Lung (tissue), 17 donors: ENCODE measurements at places on chromosomes 13 and 19.
A peak's percentile ranks its signal among the peaks of the same experiment; 100 is the strongest.

DNA sequence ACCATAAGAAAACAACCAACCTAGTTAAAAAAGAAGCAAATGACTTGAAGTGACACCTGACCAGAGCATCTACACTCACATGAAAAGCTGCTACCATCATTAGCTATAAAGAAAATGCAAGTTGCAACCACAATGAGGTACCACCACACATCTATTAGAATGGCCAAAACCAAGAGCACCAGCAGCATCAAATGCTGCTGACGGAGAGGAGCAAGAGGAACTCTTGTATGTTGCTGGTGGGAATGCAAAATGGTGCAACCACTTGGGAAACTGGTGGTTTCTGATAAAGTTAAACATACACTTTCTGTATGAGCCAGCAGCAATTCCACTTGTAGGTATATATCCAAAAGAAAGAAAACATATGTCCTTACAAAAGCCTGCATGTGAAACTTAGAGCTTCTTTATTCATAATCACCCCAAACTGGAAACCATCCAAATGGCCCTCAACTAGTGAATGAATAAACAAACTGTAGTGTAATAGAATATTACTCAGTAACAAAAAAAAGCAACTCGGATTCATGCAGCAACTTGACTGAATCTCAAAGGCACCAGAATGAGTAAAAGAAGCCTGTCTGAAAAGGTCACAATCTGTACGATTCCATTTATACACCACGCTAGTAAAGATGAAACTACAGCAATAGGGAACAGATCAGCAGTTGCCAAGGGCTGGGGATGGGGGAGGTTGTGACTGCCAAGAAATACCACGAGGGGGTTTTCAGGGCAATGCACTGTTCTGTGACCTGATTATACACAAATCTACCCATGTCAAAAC lies 60.9 kb upstream of the RANBP3 start:
- no peak overlapping the region for H3K27ac ChIP-seq
- H3K27me3 ChIP-seq, result no peaks in the 10 kb centered on the region
- H3K4me1 ChIP-seq, result no peaks in the 10 kb centered on the region
- H3K36me3 ChIP-seq, result peaks cover 18% of the 10 kb centered on the region
- H3K4me3 ChIP-seq, result no peak overlapping the region

DNA sequence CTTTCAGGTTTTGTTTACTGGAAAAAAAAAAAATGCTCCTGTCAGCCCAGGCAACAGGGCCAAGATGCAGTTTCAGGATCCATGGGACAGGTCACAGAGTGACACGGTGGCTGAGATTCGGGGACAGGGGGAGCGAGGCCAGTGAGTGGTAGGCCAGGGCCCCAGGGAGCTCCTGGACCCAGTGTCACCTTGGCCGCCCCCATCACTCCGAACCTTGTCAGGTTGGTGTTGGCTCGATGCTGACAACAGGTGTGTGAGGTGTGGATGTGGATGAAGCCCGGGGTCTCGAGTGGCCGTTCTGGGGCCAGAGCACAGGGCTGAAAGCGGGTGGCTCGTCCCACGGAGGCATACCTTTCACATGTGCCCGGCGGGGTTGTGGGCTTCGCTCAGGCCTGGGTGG lies 6.1 kb upstream of the UQCR11 start:
- no peak overlapping the region for H3K27ac ChIP-seq
- no peaks in the 10 kb centered on the region for H3K27me3 ChIP-seq
- DNase-seq, result no peak
- H3K4me3 ChIP-seq, result no peak overlapping the region
- peaks cover 13% of the 10 kb centered on the region for H3K36me3 ChIP-seq
- H3K4me1 ChIP-seq, result no peaks in the 10 kb centered on the region

DNA sequence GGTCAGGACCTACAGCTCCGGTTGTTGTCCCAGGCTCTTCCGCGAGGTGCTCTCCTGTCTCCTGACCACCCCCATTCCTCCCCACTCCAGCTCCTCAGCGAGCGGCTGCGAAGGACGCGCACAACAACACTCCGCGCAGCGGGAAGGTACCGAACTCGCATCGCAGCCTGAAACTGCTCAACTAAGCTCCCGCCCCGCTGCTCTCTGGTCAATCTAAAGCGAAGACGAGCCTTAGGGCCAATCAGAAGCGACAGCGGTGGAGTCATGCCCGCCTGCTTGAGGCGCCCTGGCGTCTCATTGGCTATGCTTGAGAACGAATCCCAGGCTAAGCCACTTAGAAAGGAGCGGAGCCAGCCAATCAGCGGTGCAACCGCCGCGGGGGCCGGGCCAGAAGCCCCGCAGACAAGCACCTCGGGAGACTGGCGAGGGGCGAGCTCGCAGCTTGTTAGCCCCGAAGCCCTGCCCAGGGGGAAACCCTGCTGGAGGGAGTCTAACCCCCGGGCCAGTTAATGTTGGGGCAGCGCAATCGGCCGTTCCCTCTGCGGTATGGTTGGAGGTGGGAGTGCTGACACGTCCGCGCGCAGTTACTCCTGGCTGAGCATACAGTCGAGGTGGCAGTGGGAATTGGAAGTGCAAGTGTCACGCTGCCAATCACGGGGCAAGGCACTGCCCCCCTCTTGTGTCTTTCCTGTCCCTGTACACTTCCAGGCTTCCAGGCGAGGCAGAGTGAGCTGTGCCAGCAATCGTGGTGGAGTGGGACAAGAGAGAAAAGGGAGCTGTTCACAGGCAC lies 1.9 kb upstream of the ZBTB32 start:
- H3K27me3 ChIP-seq, result no peaks in the 10 kb centered on the region
- H3K27ac ChIP-seq, result no peak overlapping the region
- H3K4me1 ChIP-seq, result no peaks in the 10 kb centered on the region
- H3K4me3 ChIP-seq, result peak overlapping the region; percentile 39
- no peaks in the 10 kb centered on the region for H3K36me3 ChIP-seq

GRCh38 chr19:41784743-41785142 lies 11.6 kb upstream of the CEACAM3 start:
- H3K36me3 ChIP-seq, result no peaks in the 10 kb centered on the region
- H3K27me3 ChIP-seq, result peaks cover 3% of the 10 kb centered on the region
- DNase-seq, result no peak
- no peak overlapping the region for H3K4me3 ChIP-seq
- no peaks in the 10 kb centered on the region for H3K4me1 ChIP-seq

DNA sequence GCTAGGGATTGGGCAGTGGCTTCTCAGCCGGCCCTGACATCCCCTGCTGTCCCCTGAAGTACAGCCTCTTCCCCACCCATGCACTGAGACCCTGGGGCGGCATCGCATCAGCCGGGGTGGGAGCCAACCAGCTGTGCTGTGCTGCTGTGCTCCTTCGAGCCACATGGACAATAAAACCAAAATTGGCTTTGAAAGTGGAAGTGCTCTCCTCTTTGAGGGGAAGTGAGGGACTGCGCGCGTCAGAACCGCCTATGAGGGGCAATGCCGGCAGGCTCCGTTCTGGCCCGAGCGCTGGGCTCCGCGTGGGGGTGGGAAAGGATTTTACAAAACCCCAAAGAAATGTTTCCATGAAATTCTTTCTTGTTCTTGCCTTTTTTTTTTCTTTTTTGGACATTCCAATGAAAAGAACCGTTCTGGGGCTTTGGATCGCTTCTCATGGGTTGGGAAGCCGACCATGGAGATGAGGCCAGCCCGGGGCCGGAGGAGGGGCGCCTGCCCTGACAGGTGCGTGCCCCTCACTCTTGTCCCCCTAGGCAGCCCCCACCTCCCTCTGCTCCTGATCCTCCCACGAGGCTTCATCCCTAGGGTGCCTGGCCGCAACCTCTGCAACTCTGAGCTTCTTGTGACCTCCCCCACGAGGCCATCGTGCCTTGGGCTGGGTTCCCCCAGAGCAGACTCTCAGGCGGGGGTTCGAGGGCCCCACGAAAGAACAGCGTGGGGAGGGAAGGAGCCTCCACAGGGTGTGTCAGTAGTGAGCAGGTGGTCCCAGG lies 22.6 kb downstream of the KLHL26 start:
- H3K27ac ChIP-seq, result peak overlapping the region; percentile 62
- H3K27me3 ChIP-seq, result no peaks in the 10 kb centered on the region
- no peak for DNase-seq
- no peaks in the 10 kb centered on the region for H3K36me3 ChIP-seq
- H3K4me1 ChIP-seq, result no peaks in the 10 kb centered on the region

DNA sequence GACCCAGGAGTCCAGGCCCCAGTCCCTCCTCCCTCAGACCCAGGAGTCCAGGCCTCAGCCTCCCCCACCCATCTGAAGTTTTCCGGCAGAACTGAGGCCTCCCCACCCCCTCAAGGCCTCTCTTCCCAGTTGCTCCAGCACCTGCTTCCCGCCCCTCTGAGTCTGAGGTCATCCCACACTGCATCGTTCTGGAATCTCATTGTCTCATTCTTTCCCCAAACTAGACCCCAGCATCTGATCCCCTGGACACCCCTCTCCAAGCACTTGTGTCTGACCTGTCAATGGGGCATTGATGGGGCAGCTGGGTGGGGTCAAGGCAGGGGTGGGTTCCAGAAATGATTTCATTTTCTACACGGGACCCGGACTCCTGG lies 793 bp upstream of the SBK2 start:
- no peak overlapping the region for H3K27ac ChIP-seq
- no peak overlapping the region for H3K4me3 ChIP-seq
- no peaks in the 10 kb centered on the region for H3K4me1 ChIP-seq
- no peaks in the 10 kb centered on the region for H3K36me3 ChIP-seq
- no peaks in the 10 kb centered on the region for H3K27me3 ChIP-seq
- DNase-seq, result no peak

GRCh38 chr19:3565139-3565538 lies 7.6 kb upstream of the HMG20B start:
- no peaks in the 10 kb centered on the region for H3K36me3 ChIP-seq
- no peak overlapping the region for H3K4me3 ChIP-seq
- no peaks in the 10 kb centered on the region for H3K27me3 ChIP-seq
- no peak overlapping the region for H3K27ac ChIP-seq
- H3K4me1 ChIP-seq, result no peaks in the 10 kb centered on the region

DNA sequence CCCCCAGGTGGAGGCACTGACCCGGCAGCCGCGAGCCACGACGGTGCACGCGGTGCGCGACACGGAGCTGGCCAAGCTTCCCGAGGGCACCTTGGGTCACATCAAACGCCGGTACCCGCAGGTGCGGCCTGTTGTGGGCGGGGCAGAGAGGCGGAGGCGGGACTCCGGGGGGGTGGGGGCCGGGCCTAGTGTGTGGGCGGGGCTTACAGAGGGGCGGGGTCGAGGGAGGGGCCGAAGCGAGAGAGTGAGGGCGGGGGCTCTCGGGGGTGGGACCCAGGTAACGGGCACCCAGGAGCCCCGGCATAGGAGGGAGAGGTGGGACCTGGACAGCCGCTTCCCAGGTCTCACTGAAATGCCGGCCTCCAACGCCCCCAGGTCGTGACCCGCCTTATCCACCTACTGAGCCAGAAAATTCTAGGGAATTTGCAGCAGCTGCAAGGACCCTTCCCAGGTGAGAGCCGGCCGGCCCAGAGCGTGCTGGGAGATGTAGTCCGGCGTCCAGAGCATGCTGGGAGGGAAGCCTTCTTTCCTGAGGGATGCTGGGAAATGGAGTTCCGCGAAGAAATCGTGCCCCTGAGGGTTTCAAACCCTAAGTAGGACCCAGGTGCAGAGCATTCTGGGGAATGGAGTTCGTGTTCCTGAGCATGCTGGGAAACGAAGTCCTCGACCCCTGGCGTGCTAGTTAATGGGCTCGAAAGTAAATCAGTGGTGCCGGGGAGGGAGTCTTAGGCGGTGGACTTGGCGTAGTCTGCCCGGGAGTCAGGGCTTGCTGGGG lies 15.7 kb downstream of the PNPLA6 start:
- H3K27ac ChIP-seq, result no peak overlapping the region
- no peak overlapping the region for H3K4me3 ChIP-seq
- peaks cover 2% of the 10 kb centered on the region for H3K36me3 ChIP-seq
- peak; percentile 86 for DNase-seq
- H3K27me3 ChIP-seq, result no peaks in the 10 kb centered on the region
- no peaks in the 10 kb centered on the region for H3K4me1 ChIP-seq

- no peaks in the 10 kb centered on the region for H3K36me3 ChIP-seq
- H3K4me1 ChIP-seq, result no peaks in the 10 kb centered on the region
- H3K4me3 ChIP-seq, result no peak overlapping the region
- no peak for DNase-seq
- no peak overlapping the region for H3K27ac ChIP-seq
Measured at GRCh38 chr19:19561946-19562664, 24.0 kb downstream of the CILP2 start.

GRCh38 chr13:33263976-33264619 lies 21.5 kb downstream of the STARD13 start:
- H3K4me1 ChIP-seq, result peaks cover 38% of the 10 kb centered on the region
- H3K4me3 ChIP-seq, result no peak overlapping the region
- no peaks in the 10 kb centered on the region for H3K27me3 ChIP-seq
- peak overlapping the region; percentile 65 for H3K27ac ChIP-seq

DNA sequence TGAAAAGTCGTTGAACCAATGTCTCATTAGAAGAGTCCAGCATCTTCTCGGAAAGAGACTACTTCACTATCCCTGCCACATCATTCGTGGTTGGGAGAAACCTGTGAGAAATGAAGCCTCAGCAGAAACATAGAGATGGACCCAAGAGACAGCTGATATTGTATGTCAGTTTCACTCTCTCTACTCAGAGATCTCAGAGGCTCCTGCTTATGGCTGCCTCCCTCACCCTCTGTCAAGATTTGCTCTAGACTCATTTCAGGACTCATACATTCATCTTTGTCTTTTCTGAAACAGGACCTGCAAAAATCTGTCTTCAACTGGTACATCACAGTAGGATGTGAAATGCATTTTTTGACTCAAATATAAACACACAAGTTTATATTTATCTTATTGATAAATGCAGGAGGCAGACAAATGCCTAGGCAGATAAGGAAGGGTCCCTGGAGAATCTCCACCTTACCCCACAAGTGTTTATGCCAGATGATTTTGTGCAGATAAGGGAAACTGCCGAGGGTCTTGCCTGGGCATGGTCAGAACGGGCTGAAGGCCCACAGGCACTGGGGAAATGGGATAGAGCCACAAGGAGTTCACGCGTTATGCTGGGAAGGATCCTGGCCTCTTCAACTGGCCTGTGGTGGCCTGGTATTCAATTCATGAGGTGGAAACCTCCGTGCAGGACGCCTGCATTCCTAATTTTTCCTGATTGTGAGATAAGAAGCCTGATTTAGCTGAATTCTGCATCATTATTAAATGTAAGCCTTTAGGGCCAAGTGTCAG lies 1834.0 kb upstream of the PCDH20 start:
- no peak overlapping the region for H3K4me3 ChIP-seq
- H3K27me3 ChIP-seq, result no peaks in the 10 kb centered on the region
- no peak overlapping the region for H3K27ac ChIP-seq

- no peaks in the 10 kb centered on the region for H3K36me3 ChIP-seq
- no peaks in the 10 kb centered on the region for H3K4me1 ChIP-seq
- no peaks in the 10 kb centered on the region for H3K27me3 ChIP-seq
- no peak overlapping the region for H3K4me3 ChIP-seq
- DNase-seq, result no peak
Measured at GRCh38 chr19:14425696-14426138, 6.6 kb upstream of the DDX39A start.

GRCh38 chr19:29528946-29529645 lies 3.3 kb downstream of the VSTM2B start:
- no peaks in the 10 kb centered on the region for H3K4me1 ChIP-seq
- peaks cover 57% of the 10 kb centered on the region for H3K27me3 ChIP-seq
- H3K27ac ChIP-seq, result no peak overlapping the region
- no peak overlapping the region for H3K4me3 ChIP-seq

- no peaks in the 10 kb centered on the region for H3K27me3 ChIP-seq
- H3K4me1 ChIP-seq, result no peaks in the 10 kb centered on the region
- no peak overlapping the region for H3K4me3 ChIP-seq
- no peak for DNase-seq
Measured at GRCh38 chr19:31598730-31599238, 249.5 kb upstream of the TSHZ3 start.
